Choroid plexus epithelial cell (primary cell): ENCODE measurements at places on chromosomes 6 and 20.

DNA sequence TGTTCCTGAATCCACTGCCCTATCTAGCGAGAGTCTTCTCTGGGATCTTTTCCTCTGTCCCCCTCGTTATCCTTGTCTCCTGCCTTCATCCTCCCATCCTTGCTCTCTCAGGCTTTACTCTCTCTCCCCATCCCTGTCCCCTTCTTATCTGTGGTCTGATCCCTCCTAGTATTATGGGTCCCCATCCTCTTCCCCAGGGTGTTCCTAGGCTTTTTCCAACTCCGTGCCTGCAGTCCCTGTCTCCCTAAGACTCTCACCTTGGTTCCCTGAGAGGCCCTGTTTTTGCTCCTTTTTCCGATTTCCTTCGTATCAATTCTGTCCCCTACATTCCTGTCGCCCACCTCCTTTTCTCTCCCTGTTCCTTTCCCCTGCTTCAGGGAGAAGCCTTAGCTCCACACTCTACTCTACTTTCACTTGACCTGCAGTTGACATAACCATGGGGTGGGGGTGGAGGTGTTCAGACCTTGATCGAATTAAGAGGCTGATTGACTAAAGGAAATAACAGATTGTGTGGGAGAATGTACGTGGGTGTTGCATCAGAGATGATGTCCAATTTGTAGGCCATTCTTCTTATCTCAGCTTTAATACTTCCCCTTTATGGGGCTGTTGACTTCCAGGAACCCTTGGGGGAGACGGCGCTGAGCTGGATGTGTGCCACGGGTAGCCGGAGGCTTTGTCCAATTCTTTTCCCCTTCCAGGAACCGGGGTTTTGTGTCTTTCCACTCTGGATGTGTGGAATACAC, 905 bp downstream of the PPARD start:
- peak; percentile 33 for DNase-seq

- no peak for DNase-seq
Observed at GRCh38 chr20:36880741-36881250, 4.9 kb downstream of the TLDC2 start.

DNA sequence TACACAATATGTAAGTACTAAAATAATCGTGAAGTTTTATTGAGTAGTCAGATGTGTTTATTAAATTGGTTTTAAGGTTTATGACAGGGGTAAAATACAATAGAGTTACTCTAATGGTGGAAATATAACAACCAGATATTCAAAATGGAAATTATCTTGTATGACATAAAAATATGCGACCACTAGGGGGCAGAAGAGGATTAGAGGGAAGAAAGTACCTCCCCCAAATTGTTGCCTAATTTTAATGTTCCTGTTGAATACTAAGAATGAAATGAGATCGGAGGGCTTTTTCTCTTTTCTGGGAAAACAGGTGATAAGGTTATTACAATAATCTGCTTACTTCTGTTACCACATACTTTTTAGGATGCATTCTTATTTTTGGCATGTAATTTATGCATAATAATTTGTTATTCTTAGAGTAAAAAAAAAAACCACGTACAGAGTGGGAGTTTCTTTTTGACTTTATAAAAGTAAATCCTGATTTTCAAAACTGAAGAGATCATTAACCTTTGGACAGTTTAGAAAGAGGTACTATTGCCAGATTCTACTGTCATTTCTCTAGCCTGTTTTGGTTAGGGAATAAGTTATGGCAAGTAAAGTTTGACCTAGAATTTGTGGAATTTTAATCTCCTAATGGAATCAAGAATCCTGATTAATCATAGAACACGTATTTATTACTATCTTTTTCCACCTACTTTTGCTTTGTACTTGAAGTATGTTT, 159.2 kb downstream of the CD109 start:
- DNase-seq: peak; percentile 84

DNA sequence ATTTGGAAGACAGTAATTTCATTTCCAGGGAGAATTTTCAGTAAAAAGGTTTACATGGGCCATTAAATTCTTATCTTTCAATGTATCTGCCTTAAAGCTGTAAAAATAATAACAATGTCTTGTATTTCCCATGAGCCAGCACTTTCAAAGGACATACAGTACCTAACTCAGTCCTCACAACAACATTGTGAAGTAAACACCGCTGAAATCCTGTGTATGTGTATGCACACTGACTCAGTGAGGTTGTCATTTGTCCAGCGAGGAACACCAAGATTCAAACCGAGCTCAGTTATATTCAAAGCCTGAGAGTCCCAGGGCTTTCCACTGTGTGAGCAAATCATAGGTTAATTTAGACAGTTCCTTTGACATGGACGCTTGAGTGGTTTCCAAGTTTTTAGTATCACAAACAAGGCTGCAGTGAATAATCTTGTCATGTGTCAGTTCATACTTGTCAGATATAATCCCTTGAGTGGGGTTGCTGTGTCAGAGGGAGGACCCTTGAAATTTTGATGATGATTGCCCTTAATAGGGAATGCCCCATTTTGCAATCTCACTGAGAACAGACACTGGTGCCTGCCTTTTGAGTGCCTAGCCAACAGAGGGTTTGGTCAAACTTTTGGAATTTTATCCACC, 50.0 kb upstream of the SLC22A23 start:
- peak; percentile 85 for DNase-seq

GRCh38 chr6:125828476-125829039, 37.8 kb downstream of the NCOA7 start:
- no peak for DNase-seq

DNA sequence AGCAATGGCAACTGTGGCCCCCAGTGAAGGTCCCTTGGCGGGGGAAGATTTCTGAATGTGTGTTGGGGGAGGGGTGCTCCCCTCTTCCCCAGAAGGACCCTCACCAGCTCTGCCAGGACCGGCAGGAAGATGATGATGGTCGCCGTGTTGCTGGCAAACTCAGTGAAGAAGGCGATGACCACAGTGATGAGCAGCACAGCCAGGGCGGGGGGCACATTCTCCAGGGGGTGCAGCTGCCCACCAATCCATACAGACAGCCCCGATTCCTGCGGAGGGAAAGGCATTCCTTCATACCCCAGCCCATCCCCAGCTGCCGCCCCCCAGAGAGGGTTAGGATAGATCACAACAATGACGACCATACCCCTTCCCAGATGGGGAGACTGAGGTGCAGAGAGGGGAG, 15.7 kb upstream of the OCSTAMP start:
- DNase-seq: no peak

DNA sequence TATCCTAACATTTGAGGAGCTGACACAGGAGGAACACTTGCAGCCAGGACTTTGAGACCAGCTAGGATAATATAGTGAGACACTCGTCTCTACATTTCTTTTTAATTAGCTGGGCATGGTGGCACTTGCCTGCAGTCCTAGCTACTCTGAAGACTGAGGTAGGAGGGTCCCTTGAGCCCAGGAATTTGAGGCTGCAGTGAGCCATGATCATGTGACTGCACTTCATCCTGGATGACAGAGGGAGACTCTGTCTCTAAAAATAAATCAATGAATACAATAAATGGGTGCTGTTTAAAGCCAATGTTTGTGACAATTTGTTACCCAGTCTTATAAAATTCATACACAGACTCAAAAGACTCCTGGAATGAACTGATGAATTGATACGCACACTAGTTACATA, 1.8 kb upstream of the HLA-G start:
- no peak for DNase-seq

- DNase-seq: no peak
Observed at GRCh38 chr6:136826216-136826615, 3.8 kb downstream of the PEX7 start.

DNA sequence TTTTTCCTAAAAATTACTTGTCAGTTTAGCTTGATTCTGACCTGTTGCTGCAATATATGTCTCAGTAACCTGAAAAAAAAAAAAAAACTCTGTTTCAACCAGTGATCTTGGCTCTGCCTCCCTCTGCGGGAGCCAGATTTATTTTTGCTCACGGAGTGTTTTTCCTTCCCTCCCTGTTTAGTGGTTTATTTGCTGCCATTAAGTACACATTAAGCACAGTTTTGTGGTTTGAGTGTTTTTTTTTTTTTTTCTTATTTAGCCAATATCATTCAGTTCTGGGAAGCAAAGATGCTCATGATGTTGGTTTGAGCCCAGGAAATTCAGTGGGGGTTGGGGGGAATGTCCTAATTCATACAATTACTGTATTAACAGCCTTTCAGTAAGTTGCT, 110.1 kb upstream of the GPR6 start:
- peak; percentile 65 for DNase-seq

DNA sequence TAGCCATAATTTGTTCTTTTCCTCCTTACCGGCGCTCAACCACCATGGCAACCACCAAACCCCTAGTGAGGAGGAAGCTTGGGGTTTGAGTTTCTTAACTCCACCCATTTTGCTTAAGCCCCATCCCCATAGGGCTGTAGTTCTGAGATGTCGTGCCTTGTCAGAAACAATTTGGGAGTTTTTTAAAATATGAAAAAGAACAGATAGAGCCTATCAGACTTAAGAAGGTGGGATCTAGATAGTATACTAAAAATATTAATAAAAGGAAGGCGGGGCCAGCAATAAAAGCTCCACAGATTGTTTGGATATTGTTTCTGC, 5.6 kb downstream of the BRD2 start:
- DNase-seq: peak; percentile 82

- peak; percentile 87 for DNase-seq
Observed at GRCh38 chr6:47413752-47414422, 63.7 kb upstream of the CD2AP start.

- DNase-seq: no peak
Observed at GRCh38 chr20:47700327-47700726, 85.0 kb downstream of the SULF2 start.

GRCh38 chr6:87766211-87766610, 64.2 kb upstream of the AKIRIN2 start:
- DNase-seq: no peak

DNA sequence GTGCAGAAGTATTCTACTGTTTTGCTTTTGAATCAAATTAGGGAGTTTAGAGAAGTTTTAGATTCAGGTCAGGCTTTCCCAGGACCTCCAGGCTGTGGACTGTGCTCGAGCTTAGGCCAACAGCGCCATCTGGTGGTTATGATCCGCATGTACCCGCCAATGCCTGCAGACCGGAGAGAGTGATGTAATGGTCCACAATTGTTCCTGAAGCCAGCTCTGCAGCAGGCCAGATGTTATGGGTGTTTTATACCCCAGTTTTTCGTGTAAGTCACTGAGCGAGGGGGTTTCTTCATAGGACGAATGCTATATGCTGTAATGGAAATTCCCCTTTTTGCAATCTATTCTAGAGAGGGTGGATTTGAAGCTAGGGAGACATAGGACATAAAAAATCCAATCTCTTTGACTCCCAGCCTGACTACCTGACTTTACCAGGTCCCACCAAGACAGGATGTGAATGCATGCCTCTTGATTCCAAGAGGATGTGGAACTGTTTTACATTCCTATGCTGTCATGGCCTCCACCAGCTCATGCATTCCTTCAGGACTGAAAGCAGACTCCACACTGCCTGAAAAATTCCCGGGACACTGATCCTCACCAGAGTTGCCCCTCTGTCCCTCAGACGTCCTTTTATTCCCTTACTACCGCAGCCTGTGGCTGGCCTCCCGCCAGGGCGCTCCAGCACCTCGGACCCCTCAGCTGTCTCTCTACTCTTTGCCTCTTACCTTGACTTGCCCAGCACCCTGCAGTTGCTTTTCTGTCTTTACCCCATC, 41.2 kb upstream of the LY86 start:
- peak; percentile 89 for DNase-seq

DNA sequence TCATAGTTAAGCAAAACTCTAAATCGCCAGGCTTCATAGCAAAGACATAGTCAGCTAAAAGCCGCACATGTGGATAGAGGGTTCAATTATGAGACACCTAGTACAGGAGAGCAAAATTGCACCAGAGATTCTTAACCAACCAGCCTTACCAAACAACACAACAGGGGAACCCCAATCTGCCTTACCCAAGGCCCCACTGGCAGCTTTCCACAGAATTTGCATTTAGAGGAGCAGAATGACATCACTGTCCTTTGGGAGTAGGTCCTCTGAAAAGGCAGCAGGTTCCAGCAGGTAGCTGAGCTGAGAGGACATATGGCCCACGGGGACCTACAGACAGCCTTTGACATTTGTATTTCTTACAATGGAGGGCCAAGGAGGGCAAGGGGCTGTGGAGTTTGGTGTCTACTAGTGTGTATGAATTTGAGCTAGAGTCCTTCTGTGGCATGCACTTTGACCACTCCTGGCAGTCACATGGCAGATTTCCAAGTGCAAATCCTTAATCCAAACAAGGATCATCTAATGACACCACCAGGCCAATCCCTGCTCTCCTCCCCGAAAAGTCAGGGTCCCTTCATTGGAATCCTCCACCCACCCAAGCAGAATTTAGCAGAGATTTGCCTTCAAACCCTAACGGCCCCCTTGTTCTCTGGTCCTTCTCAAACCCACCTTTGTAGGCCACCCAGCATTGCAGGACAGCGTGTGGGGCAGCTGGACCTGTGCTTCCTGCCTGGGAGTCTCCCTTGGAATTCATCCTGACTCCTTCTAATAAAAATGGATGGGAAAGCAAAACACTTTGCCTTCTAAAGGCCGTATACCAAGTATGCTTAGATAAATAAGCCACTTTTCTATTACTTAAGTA, 171.2 kb upstream of the SUPT3H start:
- no peak for DNase-seq

DNA sequence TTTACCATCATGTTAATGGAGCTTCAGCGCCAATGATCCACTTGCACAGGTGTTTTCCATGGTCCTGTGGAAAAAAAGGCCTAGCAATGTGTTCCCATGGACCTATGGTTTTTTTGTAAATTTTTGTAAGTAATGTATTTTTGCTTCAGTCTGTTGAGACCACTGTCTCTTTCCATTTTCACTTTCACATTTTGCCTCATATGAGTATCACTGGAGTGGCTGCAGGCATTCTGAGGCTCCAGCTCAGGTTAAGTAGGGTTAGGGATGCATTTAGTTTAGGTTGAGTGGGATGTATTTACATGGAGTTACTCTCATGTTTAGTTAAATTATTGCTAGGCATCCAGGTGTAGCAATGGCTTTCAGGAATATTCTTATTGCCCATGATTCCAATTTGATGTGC, 19.2 kb upstream of the LMBRD1 start:
- no peak for DNase-seq

DNA sequence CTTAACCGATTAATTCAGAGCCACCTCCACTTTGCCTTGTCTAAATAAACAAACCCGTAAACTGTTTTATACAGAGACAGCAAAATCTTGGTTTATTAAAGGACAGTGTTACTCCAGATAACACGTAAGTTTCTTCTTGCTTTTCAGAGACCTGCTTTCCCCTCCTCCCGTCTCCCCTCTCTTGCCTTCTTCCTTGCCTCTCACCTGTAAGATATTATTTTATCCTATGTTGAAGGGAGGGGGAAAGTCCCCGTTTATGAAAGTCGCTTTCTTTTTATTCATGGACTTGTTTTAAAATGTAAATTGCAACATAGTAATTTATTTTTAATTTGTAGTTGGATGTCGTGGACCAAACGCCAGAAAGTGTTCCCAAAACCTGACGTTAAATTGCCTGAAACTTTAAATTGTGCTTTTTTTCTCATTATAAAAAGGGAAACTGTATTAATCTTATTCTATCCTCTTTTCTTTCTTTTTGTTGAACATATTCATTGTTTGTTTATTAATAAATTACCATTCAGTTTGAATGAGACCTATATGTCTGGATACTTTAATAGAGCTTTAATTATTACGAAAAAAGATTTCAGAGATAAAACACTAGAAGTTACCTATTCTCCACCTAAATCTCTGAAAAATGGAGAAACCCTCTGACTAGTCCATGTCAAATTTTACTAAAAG, 2.7 kb downstream of the FOXC1 start:
- DNase-seq: no peak

- DNase-seq: no peak
Observed at GRCh38 chr6:88575536-88575935, 387.9 kb downstream of the RNGTT start.

GRCh38 chr6:63872233-63872632, 236.6 kb downstream of the PHF3 start:
- no peak for DNase-seq
